ENCODE measurements at places on chromosomes 2 and 18.

DNA sequence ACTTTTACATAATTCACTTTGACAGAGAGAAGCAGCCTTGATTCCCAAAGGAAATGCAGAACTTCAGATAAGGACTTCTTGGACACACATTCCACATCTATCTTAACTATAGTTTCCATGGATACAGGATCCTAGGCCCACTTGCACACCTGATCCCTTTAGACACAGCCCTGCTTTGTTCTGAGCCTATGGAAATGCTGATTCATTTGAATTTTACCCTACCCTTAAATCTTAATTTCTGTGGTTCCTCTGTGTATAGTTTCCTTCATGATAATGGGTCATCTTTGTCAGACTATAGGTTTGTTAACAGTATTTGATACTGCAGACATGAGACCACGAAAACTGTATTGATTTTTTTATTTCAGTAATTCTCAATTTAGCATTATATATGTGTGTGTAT, 77.4 kb downstream of the ACTR3 start:
- DNase-seq: no peak

- DNase-seq: no peak
Measured at GRCh38 chr2:40371525-40372282, 80.2 kb downstream of the SLC8A1 start.

DNA sequence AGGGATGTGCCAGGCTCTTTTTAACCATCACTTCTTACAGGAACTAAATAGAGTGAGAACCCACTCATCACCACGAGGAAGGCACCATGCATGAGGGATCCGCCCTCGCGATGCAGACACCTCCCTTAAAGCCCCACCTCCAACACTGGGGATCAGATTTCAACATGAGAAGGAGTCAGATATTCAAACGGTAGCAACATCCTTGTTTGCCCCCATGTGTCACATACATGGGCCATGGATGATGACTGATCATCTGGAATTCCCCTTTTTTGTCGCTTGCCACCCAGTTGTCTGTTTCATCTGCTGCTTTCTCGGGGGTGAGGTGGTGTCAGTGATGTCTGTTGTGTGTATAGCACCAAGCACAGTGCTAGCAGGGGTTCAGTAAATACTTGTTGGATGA, 57.9 kb downstream of the NCK2 start:
- DNase-seq: peak; percentile 54

GRCh38 chr2:218282173-218282991, 9.9 kb downstream of the TMBIM1 start:
- DNase-seq: no peak

DNA sequence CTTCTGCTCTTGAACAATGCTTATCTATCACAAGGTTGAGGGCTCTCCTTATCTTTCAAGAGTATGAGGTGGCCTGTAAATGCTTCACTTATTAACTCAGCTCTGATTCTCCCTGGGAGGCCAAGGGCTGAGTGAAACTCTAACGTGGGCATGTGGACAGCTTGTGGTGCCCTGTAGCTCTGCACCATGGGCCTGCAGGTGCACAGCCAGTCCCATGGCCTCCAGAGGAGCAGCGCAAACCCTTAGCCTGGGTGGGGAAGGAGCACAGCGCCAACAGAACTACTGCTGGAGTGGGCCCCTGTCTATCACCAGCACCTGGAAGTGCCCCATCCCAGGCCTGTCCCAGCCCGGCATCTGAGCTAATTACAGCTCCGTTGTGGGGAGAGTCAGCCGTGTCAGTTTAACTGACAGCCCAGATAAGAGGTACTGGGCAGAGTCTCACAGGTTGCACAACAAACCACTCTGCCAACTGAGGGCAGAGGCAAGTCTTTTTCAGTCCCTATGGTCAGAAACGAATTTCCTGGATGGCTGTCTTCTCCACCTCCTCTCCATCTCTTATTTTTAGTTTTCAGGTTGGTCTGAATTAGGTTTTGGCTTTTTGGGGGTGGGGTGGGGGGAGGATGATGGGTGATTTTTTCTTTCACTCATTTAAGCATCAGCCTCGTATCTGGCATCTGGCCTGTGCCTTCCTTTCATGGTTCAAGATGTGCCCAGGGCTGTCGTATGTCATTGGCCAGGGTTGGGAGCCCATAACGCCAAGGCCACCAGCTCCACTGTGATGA, 219.5 kb downstream of the BCL2 start:
- DNase-seq: no peak

DNA sequence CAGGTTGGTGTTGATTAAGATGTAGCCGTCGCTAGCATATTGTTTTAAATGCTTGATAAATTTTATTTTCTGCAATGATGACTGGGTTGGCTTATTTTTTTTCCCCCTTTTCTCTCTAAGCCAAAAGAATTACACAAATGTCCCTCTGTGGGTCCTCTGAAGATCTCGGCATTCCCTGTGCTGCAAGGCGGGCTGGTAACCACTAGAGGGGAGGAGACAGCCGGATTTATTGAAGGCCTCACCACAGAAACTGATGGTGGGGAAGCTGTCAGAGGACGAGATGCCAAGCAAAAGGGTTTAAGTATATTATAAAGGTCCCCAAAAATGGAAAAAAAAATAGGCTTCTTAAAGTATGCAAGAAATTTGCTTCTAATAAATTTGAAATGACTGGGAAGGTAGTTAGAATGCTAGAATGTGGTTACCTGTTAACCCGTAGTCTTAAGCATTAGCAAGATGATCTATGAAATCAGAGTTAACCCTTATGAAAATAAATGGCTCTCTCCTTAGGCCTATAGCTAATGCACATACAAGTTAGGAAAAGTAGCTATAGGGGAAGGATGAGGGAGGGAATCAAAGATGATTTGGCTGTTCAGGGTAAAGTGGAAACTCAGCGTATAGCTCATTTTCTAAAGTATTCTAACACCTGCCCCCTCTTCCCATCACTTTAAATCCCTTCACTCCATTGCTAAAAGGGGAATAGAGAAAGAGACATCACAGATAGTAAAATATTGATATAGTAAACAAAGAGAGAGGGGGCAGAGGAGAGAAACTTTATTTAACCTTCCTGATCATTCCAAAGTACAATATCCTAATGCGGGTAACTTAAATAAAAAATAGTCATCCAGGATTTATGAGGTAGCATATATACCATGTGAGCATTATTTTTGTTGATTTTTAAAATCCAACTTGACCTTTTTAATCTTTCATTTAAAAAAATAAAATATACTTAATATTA, 894.5 kb upstream of the POU3F3 start:
- DNase-seq: no peak

- DNase-seq: no peak
Measured at GRCh38 chr2:161101406-161101805, 58.8 kb upstream of the TANK start.

GRCh38 chr18:69845593-69846506, 101.8 kb downstream of the CD226 start:
- DNase-seq: no peak

GRCh38 chr2:218039171-218039570, 29.9 kb upstream of the RUFY4 start:
- DNase-seq: no peak

GRCh38 chr2:128438586-128438985, 119.9 kb upstream of the HS6ST1 start:
- no peak for DNase-seq

DNA sequence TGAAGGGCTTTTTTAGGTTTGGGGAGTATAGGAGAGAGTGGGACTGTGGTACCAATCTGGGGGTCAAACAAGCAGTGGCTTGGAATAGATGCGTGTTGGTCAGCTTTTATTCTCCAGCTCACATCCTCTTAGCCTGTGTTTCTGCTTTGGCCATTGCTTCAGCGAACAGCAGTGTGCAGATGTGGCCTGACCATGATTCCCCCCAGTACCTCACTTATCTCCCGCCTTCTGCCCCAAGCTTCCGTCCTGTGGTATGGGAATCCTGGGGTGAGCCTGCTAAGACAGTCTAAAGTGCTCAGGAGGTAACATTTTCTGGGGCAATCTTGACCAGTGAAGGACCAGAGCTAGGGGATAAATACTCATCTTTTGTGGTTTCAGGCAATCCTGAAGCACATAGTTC, 84.9 kb upstream of the TNP1 start:
- DNase-seq: no peak

DNA sequence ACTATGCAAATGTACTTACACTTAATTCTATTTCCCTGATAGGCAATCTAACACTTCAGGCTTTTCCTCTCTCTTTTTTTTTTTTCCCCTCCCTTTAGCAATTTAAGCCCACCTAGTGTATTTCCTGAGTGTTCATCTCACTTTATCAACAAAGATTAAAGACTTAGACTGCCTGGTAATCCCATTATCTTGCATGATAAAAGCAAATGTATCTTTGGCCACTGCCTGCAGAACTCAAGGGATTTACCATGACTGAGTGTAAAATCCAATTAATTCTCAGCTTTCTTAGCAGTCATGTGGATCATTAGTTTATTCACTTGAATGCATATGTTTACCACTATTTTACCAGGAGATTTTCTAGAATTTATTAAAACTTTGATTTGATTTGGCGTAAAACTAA, 1102.2 kb upstream of the GYPC start:
- no peak for DNase-seq

GRCh38 chr2:145653553-145653952, 1133.6 kb upstream of the ZEB2 start:
- no peak for DNase-seq

DNA sequence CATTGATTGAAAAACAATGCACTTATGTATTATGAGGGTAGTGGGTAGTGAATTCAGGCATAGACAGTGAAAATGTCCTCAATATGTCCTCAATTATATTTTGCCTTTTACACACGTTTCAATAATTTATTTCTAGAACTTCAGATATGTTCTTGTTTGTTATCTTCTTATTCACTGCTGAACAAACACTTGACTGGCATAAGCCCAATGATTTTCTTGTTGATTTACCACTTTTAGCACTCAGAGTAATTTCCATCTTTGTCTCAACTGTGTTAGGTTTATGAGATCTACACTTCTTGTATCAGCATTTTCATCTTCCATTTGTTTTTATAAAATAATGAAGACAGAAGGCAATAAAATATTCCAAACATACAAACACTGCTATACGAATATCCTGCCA, 61.8 kb upstream of the DCC start:
- DNase-seq: no peak

DNA sequence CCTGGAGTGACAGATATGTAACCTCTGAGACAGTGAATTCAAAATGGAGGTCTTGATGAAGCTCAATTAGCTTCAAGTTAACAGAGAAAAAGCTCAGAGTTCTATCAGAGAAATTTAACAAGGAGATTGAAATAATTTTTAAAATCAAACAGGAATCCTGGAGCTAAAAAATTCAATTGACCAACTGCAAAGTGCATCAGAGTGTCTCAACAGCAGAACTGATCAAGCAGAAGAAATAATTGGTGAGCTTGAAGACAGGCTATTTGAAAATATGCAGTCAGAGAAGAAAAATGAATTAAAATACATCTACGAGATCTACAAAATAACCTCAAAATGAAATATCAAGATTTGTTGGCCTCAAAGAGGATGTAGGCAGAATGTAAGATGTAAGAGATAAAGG, 30.4 kb upstream of the BMP10 start:
- no peak for DNase-seq

DNA sequence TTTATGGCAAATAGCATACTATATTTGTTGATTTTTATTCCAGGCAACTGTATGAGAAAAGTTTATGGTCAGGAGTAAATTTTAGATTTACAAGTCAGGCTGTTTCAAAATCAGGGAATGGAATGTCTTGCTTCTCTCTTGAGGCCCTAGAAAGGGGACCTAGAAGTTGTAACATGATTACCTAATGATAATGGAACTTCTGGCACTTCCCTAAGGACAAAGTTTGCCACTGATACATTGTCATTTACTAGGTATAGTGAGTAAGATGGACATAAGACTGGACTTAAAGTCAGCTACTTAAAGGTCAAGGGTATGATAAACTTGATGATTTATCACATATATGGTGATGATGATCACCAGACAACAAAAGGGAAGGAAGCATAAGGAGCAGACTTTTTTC, 103.3 kb upstream of the VRK2 start:
- DNase-seq: no peak

DNA sequence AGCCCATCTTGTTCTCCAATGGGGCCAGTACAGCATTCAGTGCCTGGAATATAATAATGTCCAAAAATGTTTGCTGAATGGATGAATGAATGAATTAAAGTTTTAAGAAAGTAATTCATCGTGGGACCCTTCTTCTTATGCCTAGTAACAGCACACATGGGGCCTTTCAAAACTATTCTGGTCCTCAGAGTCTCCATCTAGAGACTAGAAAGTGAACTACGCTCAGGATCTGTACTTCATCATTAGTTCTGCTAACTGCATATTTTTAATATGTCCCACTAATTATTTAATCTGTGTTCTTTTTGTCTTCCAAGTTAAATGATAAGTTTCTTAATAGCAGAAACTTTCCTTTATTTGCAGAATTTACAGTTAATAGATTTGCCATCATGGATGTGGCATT, 172.5 kb downstream of the SMAD2 start:
- no peak for DNase-seq

DNA sequence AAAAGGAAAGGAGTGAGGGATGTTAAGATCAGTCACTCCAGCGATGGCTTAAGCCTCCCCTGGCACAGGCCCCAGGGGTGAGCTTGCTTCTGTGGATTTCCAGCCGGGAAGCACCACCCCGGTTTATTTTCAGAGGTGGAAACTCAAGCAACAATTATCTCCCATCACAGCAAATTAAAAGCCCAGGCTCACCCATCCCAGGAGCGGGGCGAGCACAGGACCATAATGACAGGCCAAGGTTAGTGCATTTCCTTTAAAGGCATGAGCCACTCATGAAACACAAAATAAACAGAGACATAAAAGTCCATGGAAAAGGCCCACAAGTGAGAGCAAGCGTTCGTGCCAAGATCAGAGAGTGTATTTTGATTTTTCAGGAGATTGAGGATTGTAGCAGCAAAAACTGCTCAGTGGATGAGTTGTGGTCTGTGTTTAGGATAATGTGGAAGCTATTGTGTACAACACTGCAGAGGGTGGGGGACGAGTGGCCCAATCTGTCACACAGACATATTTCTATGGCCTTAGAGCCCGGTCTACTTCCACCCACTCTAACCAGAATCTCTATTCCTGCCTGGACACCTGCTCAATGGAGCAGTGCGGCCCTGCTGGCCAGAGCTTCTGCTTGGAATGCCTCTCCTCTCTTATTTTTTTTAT, 111.4 kb upstream of the CDC42EP3 start:
- DNase-seq: no peak

GRCh38 chr2:46689993-46690392, 210.6 kb downstream of the TMEM247 start:
- no peak for DNase-seq

DNA sequence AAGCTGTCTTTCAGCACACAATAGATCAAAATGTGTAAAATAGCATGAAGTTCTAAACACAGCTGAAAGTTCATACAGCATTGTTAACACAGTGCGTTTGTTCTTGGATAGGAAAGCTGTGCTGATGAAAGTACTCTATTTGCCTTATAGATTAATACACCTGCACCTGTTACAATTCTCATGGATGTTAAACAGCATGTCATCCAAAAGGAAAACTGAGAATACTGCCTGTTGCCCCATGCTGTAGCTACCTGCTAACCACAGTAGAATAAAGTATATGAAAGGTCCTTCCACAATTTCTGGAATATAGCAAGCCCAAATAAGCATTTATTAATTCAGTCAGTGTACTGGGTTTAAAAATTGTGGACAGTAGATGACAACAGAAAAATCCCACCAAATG, 166.7 kb upstream of the DTNA start:
- no peak for DNase-seq

GRCh38 chr18:44651478-44651877, 29.2 kb upstream of the SETBP1 start:
- no peak for DNase-seq
